ENCODE measurements at places on chromosomes 6 and 20. TPM values are rescaled to one million over a fixed set of nuclear protein-coding genes. Genes with fewer than 3 reads are reported as not detected.
A peak's percentile ranks its signal among the peaks of the same experiment; 100 is the strongest.

- no peak for DNase-seq
Observed at GRCh38 chr20:53664121-53664520, 70.5 kb upstream of the ZNF217 start.

- peak; percentile 95 for DNase-seq
Observed at GRCh38 chr20:31603822-31604566, 1.1 kb upstream of the ID1 start.

Gene DNMT3B
- 0.32 TPM for total RNA-seq

Gene DYNLT1
- 145 TPM for total RNA-seq

Gene PSORS1C2
- not detected for total RNA-seq

GRCh38 chr6:125658136-125658535, 91.3 kb upstream of the HEY2 start:
- DNase-seq, result no peak

Gene LRRN4
- 0.46 TPM for total RNA-seq

- no peak for DNase-seq
Observed at GRCh38 chr6:150902142-150902776, 36.8 kb downstream of the MTHFD1L start.

DNA sequence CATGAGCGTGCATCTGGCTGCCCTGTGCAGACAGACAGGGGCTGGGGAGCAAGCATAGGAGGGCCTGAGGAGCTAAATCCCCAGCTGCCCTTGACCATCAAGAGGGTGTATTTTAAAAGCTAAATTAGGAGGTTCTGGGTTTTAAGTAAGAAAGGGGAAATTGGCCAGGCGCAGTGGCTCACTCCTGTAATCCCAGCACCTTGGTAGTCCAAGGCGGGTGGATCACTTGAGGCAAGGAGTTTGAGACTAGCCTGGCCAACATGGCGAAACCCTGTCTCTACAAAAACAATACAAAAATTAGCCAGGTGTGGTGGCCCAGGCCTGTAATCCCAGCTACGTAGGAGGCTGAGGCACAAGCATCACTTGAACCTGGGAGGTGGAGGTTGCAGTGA, 27.8 kb downstream of the SERPINB6 start:
- DNase-seq, result no peak

DNA sequence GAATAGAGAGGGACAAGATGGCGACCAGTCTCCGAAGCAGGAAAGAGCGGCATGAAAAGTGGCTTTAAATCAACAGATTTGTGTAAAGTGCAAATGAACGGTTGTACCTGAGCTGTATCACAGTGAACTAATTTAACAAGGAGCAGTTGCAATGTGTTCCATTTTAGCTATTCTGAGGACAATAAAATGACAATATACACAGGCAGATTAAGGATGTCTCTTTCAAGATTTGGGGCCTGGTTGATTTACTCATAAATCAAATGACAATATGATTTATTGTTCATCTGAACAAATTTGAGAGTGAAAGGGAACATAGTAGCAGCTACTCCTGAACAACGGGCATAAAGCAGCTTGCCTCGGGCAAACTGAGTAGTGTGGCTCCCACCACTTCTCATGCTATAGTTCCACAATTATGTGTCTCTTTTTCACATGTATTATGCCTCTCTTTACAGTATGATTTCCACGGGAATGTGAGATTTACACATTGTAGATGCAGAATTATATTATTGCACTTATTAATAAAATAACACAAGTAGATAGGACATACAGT, 204.1 kb upstream of the AGPAT4 start:
- no peak for DNase-seq

Gene WASF1
- total RNA-seq, result 1.8 TPM
